ENCODE measurements at places on chromosomes 7 and 10.

DNA sequence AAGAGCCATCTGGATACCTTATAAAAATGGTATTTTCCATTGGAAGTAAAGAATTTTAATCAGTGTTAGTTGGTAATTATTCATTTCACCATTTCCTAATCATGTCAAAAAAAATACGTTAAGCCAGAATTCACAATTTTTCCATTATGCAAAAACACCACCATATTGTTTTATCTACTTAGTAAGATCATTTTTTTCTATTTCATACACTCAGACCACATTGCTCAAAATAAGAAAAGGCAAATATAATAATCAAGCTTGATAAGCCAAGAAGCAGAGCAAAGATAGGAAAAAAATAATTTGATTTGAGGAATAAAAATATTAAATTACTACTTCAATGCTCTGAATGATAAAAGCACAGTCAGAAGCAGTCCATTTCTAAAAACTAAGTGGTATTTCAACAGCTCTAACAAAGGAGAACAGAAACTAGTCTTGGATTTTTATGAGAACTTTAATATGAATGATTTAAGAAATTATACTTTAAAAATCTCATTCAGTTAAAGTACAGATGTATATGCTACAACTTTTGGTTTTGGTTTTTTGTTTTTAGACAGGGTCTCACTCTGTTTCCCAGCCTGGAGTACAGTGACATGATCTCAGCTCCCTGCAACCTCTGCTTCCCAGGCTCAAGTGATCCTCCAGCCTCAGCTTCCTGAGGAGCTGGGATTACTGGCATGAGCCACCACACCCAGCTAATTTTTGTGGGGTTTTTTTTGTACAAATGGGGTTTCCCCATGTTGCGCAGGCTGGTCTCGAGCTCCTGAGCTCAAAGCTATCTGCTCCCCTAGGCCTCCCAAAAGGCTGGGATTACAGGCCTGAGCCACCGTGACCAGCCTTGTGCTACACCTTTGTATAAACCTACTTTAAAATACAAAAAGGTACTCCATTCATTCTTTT is 46.6 kb downstream of the LRRN3 start:
- peak; percentile 35 for DNase-seq

DNA sequence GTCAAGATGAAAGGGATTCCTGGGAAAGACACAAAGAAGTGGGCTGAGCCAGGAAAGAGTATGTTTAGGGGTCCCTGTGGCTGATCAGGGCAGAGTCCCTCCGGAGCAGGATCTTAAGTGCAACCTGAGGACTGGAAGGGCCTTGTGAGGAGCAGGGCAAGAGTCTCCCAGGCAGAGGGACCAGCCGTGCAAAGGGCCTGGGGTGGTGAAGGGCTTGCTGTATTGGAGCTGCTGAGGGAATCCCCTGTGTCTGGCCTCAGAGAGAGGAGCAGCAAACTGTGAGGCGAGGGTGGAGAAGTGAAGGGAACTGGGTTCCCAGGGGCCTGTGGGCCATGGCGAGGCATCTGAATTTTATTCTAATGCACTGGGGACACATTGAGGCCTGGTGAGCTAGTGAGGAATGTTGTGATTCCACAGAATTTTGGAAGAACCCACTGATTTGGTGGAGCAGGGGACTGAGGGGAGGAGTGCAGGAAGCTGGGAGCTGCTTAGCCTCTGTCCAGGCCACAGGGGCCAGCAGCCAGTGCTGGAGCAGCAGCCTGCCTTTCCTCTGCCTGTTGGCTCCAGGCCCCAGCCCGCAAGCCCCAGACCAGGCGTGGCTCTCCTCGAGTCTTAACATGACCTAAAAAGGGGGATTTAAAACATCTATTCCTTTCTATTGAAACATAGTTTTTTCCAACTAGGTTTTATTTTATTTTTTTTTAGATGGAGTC is 138.4 kb upstream of the IGFBP3 start:
- no peak for DNase-seq

GRCh38 chr10:11183015-11183414 is 165.3 kb downstream of the CELF2 start:
- DNase-seq, result no peak

GRCh38 chr10:100767422-100767775 is 22.0 kb downstream of the PAX2 start:
- no peak for DNase-seq

- no peak for DNase-seq
Measured at GRCh38 chr7:159025161-159025779, 119.4 kb downstream of the VIPR2 start.

DNA sequence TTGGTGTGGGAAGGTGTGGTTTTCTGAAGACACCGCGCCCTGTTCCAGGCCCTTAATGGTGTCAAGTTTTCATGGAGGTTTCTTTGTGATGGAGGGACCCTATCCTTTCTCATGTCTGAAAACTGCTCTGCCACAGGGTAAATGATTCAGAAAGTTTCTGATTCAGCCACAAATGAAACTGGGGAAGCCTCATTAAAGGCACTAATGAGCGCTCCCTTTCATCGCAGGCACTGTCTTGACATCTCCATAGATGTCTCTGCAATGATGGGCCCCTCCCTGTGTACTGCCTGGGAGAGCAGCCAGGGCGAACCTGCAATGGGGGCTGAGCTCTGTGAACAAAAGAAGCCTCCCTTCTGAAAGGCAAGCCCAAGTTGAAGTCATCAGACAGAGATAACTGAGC is 355.3 kb downstream of the PRPF18 start:
- no peak for DNase-seq

GRCh38 chr7:24879291-24879690 is 100.7 kb downstream of the OSBPL3 start:
- peak; percentile 9 for DNase-seq

DNA sequence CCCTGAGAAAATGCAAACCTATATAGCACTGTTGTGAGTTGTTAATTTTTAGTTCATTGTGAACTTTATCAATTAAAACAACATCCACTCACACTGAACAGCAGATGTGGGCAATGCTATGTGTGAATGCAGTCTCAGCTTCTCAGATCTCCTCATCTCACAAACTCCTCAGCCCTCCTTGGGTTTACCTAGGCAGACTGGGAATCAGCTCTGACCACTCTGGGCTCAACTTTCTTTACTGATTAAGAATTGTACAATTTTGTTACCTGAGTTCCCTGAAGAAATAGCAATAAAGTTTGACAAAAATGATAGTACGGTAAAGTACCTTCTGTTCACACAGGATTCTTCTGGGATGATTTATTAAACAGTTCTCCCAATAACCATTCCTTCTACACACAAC is 124.0 kb downstream of the SRPK2 start:
- no peak for DNase-seq

- no peak for DNase-seq
Measured at GRCh38 chr7:156889746-156890145, 3.2 kb downstream of the LMBR1 start.

- no peak for DNase-seq
Measured at GRCh38 chr10:31274310-31274709, 44.7 kb upstream of the ZEB1 start.

GRCh38 chr10:60604342-60604741 is 173.9 kb upstream of the CDK1 start:
- DNase-seq, result no peak

GRCh38 chr10:62087329-62087728 is 181.3 kb downstream of the RTKN2 start:
- no peak for DNase-seq

DNA sequence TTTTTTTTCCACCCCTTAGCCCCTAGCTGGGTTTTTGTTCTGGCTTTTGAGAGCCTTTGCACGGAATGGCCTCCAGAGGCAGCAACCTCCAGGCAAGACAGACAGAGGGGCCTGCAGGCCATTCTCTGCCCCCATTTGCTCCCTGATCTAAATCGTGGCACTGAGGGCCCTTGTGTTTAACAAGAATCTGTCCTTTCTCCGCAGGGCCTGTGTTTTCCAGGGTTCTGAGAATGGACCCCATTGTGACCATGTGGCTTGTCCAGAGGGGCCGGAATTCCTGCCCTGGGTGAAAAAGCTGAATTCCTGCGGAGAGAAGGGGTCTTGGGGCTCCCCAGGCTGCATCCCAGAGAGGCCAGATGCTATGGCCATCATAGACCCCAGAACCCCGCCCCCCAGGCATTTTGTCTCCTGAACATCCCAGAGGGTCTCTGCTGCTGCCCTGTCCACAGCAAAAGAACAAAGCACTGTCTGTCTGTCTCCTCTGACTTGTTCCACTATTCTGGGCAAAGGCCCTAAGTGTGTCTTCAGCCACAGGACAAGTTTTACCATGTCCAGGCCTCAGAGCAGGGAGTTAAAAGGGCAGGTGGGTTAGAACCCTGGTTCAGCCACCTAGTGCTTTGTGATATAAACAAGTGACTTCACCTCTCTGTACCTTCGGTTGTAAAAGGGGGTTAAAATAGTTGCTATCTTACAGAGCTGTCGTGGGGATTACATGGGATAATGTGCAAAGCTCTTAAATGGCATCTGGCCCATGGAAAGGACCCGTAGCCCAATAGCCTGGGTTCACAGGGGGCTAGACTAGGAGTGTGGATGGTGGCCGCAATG is 155.6 kb downstream of the SH3PXD2A start:
- no peak for DNase-seq

DNA sequence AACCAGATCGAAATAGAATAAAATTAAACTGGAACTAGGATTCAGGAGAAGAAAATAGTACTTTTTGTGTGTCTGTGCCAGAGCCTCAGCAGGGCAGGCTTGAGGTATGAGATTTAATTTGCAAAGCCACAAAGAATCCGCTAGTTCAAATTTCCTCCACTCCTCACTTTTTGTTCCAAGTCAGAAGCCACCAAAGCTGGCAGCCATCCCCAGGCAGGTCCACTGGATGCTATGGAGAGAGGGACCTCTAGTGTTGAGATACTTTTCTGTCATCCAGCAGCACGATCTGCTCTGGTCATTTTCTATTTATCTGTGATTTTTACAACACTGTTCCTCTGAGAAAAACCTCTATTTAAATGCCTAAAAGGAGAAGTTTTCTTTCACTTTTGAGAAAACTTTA is 147.9 kb upstream of the FRMD4A start:
- peak; percentile 8 for DNase-seq

GRCh38 chr10:3764626-3765112 is 20.3 kb downstream of the KLF6 start:
- DNase-seq, result no peak

DNA sequence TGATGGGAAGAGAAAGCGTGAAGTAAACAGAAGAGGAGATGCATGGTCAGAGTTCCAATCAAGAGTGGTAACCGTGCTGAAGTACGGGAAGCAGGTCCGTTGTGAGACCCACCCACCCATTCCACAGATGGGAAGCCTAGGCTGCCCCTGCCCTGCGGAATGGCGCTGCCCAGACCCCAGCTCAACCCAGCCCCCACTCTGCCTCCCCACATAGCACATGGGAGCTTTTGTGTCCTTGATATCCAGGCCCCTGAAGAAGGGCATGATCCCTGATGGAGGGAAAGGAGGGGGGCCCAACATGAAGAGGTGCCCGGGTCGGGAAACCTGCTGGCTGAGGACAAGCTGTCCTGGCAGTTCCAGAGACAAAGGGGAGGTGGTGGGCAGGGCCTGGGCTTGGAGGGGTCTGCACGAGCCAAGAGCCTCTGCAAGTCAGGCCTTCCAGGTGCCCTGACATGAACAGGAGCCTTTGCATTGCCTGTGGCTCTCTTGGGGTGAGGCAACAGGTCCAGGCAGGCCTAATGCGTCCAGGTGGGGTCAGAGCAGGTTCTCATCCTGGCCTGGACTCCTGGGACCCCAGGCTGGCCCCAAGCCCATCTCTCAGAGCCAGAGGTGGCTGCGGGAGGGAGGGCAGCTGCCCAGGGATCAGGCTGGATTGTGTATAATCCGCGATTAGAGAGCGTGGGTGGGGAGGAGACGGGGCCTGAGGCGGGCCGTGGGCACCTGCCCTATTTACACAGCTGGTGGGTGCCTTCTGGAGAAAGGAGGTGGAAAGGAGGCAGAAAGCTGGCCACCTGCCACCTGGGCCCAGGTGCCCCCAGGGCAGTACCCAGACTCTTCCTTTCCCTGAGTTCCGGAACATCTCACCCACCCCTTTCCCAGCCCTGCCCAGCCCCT is 23.5 kb downstream of the YKT6 start:
- DNase-seq, result no peak

GRCh38 chr10:510415-510881 is 179.0 kb downstream of the DIP2C start:
- no peak for DNase-seq

DNA sequence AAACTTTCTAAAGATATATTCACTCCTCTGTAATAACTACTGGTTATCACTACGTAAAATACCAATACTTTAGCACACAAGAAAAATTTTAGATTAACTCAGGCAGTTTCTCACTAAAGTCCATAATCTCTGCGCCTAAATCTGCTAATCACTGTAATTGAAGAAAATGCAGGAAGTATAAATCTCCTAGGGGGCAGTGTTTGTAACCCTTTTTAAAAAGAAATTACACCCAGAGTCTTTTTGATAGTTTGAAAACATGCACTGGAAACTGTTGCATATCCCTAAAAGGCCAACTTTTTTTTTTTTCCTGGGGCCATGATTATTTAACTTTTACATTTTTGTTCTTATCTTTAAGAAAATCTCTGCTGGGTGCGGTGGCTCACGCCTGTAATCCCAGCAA is 209.6 kb downstream of the KIAA1217 start:
- no peak for DNase-seq

DNA sequence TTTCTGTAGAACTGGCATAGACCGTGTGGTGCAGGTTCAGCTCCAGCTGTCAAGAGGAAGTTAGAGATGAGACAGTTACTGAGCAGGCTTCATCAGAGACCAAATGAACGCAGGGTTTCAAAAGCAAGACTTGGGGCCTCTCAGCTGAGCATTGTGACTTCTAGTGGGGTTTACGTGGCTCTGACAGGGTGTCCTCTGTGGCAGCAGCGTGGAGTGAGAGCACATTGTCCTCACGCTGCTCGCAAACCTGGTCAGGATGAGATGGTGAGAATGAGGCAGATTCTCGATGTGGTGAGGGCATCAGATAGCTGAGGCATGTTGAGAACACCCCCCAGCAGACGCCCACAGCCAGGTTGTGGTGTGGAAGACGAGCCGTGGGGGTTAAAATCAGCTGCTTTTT is 126.0 kb downstream of the DNAJB6 start:
- no peak for DNase-seq

- no peak for DNase-seq
Measured at GRCh38 chr10:45353186-45353585, 20.8 kb upstream of the ALOX5 start.
